Activated CD4-positive, alpha-beta T cell treated with anti-CD3 and anti-CD28 coated beads, Interleukin-2, amount 50 U/mL, for 24 hours (primary cell): ENCODE measurements at places on chromosomes 6 and 20.

GRCh38 chr6:107692351-107692750, 131.8 kb downstream of the SCML4 start:
- no peak for DNase-seq

- DNase-seq: no peak
Observed at GRCh38 chr6:116010790-116011401, 49.8 kb downstream of the FRK start.

DNA sequence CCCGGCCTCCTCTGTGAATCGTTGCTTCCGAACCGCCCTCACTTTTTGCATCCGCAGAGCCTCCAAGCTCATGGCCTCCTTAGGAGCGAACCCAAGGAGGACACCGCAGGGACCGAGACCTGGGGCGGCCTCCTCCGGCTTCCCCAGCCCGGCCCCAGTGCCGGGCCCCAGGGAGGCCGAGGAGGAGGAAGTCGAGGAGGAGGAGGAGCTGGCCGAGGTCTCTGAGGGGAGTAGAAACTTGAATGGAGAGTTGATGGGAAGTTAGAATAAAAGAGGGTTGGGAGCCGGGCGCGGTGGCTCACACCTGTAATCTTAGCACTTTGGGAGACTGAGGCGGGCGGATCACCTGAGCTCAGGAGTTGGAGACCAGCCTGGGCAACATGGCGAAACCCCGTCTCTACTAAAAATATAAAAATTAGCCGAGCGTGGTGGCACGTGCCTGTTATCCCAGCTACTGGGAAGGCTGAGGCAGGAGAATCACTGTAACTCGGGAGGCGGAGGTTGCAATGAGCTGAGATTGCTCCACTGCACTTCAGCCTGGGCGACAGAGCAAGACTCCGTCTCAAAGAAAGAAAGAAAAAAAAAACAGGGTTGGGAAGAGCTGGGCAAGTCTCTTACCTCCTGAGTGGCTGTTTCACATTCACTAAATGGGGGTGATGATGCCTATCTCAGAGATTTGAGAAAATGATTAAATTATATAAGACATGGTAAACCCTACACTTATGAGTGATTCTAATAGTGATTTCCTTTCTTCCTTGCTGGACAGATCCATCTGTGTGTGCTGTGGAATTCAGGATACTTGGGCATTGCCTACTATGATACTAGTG, 805 bp downstream of the MSH5 start:
- DNase-seq: no peak

DNA sequence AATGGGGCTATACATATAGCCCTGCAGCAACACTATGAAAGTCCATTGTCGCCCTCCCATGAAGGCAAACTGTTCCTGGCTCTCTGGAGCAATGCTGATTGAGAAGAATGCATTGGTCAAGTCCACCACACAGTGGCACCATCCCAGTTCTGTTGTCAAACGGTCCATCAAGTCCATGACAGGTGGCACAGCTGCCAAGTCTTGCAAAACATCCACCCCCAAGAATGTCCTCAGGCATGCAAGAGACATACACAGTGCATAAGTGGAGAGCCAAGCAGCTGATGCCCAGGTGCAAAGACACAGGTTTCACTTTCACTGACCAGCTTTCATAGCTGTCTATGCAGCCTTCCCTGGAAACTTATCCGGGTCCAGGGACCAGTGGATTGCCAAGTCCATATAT, 17.5 kb downstream of the ZNF391 start:
- DNase-seq: no peak

GRCh38 chr20:17282501-17282900, 55.7 kb downstream of the PCSK2 start:
- no peak for DNase-seq

GRCh38 chr6:28215425-28215824, 9.7 kb upstream of the ZSCAN9 start:
- DNase-seq: no peak

DNA sequence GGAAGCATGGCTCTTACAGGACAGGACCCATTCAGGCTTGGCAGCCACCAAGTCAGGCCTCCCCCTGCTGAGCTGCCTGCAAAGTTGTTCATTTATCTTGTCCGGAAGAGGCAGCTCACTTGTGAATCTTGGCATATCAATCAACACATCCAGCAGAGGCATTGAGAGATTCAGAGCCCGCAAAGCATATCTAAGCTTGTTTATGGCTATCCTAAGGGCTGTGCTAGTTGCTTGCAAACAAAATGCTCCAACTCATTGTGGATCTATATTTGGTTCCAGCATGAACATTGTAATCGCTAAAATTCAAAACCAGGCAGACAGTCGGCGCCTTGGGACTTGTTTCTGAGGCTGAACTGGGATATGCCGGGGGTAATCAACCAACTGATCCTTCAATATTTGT, 106.1 kb downstream of the UNC5CL start:
- no peak for DNase-seq

GRCh38 chr6:98843271-98844243, 9.2 kb downstream of the POU3F2 start:
- DNase-seq: no peak

GRCh38 chr20:6185268-6185667, 62.4 kb upstream of the FERMT1 start:
- DNase-seq: no peak

GRCh38 chr20:38550274-38550673, 30.7 kb upstream of the ADIG start:
- DNase-seq: no peak

- DNase-seq: no peak
Observed at GRCh38 chr20:9409352-9409751, 105.0 kb upstream of the LAMP5 start.

DNA sequence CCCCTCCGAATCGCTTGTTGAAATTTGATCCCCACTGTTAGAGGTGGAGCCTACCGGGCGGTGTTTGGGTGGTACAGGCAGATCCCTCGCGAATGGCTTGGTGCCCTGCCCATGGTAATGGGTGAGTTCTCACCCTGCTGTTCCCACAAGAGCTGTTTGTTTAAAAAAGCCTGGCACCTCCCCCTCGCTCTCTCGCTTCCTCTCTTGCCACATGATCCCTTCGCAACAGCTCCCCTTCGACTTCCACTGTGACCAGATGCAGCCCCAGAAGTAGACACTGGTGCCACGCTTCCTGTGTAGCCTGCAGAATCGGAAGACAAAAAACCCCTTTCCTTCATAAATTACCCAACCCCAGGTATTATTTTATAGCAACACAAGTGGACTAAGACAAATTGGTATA, 292.2 kb upstream of the QKI start:
- DNase-seq: no peak

DNA sequence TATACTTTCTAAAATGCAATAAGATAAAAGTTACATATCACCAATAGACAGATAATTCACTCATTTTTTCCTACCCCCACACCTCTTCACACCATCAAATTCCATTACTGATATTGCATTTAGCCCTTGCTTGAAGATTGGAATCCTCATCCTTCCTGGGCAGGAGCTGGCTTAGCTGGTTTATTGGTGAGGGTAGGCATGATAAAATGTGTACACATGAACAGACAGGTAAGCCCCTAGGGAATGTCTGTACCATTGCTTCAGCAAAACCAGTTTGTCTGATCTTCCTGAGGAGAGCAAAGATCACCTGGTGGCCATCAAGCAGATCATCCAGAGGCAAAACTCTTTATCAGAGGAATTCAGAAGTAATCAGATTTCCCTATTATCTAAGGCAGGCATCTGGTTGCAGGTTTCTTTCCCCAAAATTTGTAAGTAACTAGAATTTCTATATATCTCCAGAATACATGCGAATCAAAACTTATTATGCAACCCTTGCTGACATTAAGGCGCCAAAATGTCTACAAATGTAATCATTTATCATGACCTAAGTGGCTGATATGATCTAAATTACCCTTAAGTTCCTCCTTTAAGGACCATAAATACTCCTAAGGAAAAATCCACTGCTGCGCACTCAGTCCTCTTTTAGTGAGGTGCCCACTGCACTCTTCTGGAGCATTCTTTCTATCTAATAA, 6.6 kb upstream of the FABP7 start:
- DNase-seq: no peak

DNA sequence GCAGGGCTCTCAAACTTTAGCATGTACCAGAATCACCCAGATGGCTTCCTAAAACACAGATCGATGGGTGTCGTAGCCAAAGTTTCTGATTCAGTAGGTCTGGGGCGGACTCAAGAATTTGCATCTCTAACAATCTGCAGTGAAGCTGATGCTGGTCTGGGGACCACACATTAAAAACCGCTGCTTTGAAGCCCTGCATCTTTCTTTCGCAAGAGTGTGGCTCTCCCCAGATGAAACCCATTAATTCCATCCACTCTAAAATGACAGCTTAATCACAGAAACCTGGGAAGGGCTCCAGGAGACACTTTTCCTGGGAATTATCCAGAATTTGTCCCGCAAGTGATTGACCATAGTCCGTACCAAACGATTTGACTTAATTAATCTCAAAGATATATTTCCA, 319.8 kb upstream of the PLCB4 start:
- DNase-seq: no peak

GRCh38 chr6:41367700-41368099, 32.3 kb downstream of the NCR2 start:
- no peak for DNase-seq

GRCh38 chr6:2625581-2625980, 125.1 kb downstream of the MYLK4 start:
- DNase-seq: no peak

- no peak for DNase-seq
Observed at GRCh38 chr6:45376310-45377042, 1.3 kb downstream of the SUPT3H start.

GRCh38 chr6:13495112-13495776, 7.8 kb upstream of the GFOD1 start:
- no peak for DNase-seq

GRCh38 chr6:2853769-2854395, 12.2 kb upstream of the SERPINB1 start:
- peak; percentile 82 for DNase-seq

GRCh38 chr20:61049684-61050083, 202.4 kb upstream of the CDH4 start:
- DNase-seq: no peak

- DNase-seq: no peak
Observed at GRCh38 chr6:147212622-147213021, 8.4 kb downstream of the STXBP5 start.

DNA sequence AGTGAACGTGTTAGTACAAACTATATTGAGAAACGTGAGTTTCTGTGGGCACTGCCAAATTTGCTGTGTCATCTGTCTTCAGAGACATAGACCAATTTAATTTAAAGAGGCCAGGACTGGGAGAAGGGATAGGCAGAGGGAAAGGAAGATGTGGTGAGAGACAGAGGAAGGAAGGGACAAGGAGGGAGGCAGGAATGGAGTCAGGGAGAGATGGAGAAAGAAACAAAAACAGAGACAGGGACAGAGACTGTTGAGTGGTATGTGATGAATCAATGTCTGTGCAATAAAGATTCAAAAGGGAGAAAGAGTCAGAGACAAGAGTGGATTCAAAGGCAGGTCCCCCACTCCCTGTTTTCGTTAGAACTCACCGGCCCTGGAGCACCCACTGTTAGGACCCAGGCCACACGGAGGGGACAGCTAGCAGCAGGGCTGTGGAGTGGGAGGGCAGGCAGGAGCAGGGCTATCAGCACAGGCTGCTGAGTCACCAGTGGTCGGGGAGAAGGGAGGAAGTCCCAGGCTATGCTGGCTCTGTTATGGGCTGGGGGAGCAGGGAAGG, 51.6 kb upstream of the CHD6 start:
- DNase-seq: no peak

DNA sequence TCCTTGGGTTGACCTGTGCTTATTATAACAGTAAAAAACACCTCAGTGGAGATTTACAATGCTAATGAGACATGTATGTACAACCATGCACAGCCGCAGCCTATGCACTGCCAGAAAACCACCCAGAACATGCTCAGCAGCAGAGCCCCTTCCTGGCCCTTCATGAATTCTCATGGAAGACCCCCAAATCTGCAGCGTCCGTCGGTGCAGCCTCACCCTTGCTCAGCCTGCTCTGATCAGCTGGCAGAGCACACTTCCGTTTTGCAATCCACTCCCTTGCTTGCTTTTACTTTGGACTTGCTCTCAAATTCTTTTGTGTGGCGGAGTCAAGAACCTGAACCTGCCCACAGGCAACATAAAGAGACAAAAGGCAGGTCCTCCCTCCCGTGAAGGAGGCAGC, 378.2 kb upstream of the SULF2 start:
- no peak for DNase-seq

DNA sequence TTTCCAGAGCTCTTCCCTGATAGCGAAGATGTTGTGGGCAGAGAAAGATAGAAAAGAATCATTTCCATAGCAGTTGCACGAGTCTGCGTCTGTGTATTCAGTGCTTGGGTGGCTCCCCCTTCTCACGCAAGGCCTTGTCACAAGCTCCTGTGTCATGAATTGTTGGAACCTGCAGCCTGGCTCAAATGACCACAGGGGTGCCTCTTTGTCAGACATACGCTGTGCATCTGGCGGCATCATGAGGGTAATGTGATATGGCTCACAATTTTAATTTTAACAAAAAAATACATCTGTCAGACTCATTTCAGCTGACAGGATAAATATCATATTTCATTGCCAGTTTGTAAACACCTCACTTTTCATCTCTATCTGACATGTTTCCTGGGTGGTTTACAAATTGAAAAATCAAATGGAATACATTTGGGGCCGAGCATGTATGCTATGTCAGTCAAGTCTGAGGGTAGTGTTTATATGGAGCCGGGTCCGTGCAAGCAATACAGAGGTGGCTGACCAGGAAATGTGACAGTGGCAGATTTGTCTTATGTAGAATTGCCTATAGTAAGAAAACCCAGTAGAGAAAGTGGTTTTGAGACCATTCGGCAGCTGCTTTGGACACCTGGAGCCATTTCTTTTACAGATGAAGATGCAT, 90.9 kb downstream of the CAP2 start:
- no peak for DNase-seq

GRCh38 chr20:56629464-56630085, 469 bp downstream of the TFAP2C start:
- no peak for DNase-seq

DNA sequence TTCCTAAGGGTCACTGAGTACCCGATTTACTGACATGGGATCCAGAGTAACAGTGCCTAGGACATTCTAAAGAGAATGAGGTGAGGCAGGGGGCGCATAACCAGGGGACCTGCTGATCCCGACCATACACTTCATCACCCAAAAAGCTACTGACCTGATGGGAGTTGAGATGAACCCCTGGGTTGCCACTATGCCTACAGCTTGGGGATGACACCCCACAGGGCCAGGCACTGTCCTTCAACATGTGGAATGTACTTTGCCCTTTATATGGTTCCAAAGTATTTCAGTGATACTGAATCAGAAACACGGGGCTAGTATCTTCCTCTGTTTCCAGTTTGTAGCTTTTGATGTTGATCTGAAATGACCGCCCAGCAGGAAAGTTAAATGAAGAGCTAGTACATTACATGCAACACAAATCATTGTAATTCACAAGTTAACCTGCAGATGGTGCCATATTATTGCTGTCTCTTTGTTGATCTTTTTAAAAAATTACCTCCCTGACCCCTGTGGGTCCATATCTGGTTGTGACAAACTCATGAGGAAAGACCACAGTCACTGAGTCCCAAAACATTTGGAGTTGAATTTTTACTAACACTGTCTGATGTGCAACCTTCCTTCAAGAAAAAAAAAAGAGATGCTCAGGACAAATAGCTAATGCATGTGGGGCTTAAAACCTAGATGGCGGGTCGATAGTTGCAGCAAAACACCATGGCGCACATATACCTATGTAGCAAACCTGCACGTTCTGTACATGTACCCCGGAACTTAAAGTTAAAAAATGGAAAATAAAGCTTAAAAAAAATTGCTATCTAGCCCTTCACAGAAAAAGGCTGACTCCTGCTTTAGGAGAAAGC, 42.7 kb upstream of the GCNT2 start:
- peak; percentile 11 for DNase-seq
